ENCODE measurements at places on chromosomes 11 and 22.
A peak's percentile ranks its signal among the peaks of the same experiment; 100 is the strongest.

- no peak overlapping the region for H3K27ac ChIP-seq
- H3K4me1 ChIP-seq: peaks cover 40% of the 10 kb centered on the region
- H3K36me3 ChIP-seq: no peaks in the 10 kb centered on the region
- no peak overlapping the region for H3K4me3 ChIP-seq
- no peak for DNase-seq
Observed at GRCh38 chr11:128553662-128554362, 33.5 kb downstream of the ETS1 start.

DNA sequence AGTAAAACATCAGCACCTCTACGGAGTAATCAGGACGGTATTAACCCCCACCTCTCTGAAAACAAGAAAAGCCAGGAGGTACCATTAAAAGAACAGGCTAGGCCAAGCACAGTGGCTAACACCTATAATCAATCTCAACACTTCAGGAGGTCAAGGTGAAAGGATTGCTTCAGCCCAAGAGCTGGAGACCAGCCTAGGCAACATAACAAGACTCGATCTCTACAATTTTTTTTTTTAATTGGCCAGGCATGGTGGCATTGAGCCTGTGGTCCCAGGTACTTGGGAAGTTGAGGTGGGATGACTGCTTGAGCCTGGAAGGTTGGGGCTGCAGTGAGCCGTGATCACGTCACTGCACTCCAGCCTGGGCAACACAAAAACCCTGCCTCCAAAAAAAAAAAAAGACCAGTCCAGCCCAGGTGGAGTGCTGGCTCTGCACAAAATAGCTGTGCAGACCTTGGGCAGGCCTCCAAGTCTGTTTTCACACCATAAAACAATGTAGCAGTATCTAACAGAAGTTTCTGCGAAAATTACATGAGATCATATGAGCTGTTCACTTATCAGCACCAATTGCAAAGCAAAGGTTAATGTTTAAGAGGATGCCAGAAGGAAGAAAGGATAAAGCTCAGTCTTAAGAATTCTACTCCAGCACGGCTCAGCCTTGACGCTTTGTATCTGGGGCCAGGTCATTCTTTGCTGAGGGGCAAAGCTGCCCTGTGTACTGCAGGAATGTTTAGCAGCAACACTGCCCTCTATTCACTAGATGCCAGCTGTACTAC lies 14.8 kb downstream of the CHKA start:
- no peaks in the 10 kb centered on the region for H3K27me3 ChIP-seq
- no peak overlapping the region for H3K4me3 ChIP-seq
- H3K27ac ChIP-seq: peak overlapping the region; percentile 60
- no peak for DNase-seq

- peaks cover 11% of the 10 kb centered on the region for H3K4me1 ChIP-seq
- H3K27me3 ChIP-seq: peaks cover 62% of the 10 kb centered on the region
- DNase-seq: peak; percentile 63
- no peak within 1 kb of the TSS for H3K27ac ChIP-seq
Observed at GRCh38 chr22:43151251-43152002, at the start of gene TSPO. Gene TSPO (plus strand): TSS chr22:43151559. CDS start chr22:43159239, 7,680 bp downstream.

DNA sequence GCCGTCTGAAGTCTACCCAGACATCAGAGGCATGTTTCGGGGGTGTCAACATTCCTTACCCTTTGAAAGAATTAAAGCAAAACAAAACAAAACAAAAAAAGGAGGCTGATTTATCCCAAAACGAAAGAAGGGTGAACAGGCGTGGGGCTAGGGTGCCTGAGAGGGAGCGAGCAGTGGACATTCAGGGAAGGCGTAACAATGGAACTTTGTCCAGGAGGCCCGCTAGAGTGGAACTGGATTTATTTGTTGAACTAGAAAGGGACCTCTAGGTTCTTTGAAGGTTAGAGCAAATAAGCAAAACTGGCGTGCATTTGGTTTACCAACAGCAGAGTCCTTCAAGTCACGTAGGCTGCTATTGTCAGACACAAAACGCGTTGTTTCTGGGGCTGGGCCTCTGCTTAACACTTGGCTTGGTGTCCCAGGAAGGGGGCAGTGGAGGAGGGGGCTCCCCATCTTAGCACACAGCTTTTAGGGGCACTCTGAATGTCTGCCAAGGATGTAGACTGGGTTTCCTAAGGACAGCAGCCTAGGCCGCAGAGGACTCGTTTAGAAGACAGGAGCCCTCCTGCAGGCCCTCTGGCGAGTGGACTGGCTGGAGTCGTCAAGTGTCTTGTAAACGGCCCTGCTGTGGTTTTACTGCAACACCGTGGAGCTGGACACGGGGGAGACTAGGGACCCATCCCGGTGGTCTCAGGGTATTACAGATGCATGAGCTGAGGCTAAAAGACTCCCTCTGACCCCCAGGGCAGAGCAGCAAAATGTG lies 203.7 kb upstream of the SORL1-AS1 start:
- H3K36me3 ChIP-seq: no peaks in the 10 kb centered on the region
- H3K4me3 ChIP-seq: peak overlapping the region; percentile 81
- H3K27me3 ChIP-seq: peaks cover 8% of the 10 kb centered on the region
- H3K27ac ChIP-seq: peak overlapping the region; percentile 89
- no peak for DNase-seq

GRCh38 chr22:36787204-36787988 lies 11.5 kb upstream of the IFT27 start:
- DNase-seq: no peak
- H3K4me1 ChIP-seq: peaks cover 22% of the 10 kb centered on the region
- no peak overlapping the region for H3K27ac ChIP-seq
- H3K4me3 ChIP-seq: no peak overlapping the region
- no peaks in the 10 kb centered on the region for H3K36me3 ChIP-seq
- peaks cover 56% of the 10 kb centered on the region for H3K27me3 ChIP-seq

- H3K4me3 ChIP-seq: peak overlapping the region; percentile 12
- no peaks in the 10 kb centered on the region for H3K36me3 ChIP-seq
- peaks cover 31% of the 10 kb centered on the region for H3K4me1 ChIP-seq
- H3K27me3 ChIP-seq: peaks cover 16% of the 10 kb centered on the region
- peak; percentile 32 for DNase-seq
Observed at GRCh38 chr11:78039919-78040671, 17.0 kb upstream of the KCTD14 start.
